ENCODE measurements at places on chromosomes 6 and 20. TPM values are rescaled to one million over a fixed set of nuclear protein-coding genes. Genes with fewer than 3 reads are reported as not detected.

The ENPP5 gene
- total RNA-seq: 10.3 TPM

The TTI1 gene
- total RNA-seq: 33.8 TPM

DNA sequence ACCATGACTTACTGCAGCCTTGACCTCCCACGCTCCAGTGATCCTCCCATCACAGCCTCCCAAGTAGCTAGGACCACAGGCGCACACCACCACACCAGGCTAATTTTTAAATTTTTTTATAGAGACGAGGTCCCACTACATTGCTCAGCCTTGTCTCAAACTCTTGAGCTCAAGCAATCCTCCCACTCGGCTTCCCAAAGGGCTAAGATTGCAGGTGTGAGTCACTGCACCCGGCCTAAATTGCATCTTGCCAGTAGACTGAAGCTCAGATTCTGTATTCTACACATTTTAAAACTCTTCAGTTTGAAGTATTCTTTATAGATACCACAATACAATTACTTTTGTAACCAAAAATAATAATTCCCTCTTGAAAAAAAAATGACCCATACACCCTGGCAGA, 11.4 kb downstream of the NUDT3 start:
- H3K4me1 ChIP-seq: peaks cover 9% of the 10 kb centered on the region
- no peaks in the 10 kb centered on the region for H3K27me3 ChIP-seq
- no peak overlapping the region for H3K27ac ChIP-seq
- H3K36me3 ChIP-seq: no peaks in the 10 kb centered on the region

DNA sequence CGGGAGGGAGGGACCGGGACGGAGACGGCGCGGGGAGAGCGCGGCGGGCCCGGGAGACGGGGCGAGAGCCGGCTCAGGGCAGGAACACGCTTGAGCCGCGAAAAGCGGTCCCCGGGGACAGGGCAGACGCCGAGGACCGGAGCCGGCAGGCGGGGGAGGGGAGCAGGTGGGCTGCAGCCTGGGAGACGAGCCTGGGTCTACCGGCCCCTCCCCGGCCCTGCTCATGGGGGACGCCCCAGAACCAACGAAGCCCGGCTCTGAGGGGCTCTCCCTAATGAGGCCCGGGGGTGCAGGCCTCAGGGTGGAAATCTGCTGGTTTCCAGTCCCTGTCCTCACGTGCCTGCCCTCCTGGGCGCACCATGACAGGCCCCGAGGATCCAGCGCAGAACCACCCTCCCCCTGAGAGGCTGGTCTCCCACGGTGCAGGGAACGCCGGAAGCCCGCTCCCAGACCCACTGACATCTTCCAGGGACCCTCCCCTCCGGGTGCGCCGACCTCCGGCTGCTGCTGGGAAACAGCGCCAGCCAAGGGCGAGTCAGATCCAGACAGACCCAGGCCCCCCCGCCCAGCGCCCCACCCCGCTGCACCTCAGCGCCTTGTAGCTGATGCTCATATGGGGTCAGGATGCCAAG, 571 bp upstream of the EEF1A2 start:
- H3K4me3 ChIP-seq: no peak overlapping the region
- H3K4me1 ChIP-seq: peaks cover 2% of the 10 kb centered on the region
- peaks cover 17% of the 10 kb centered on the region for H3K27me3 ChIP-seq
- H3K36me3 ChIP-seq: no peaks in the 10 kb centered on the region
- no peak overlapping the region for H3K27ac ChIP-seq
- no peak for DNase-seq

GRCh38 chr6:156017838-156018237, 562.2 kb upstream of the NOX3 start:
- DNase-seq: no peak
- no peak overlapping the region for H3K27ac ChIP-seq
- H3K36me3 ChIP-seq: no peaks in the 10 kb centered on the region
- H3K4me1 ChIP-seq: no peaks in the 10 kb centered on the region

GRCh38 chr20:61957961-61958715, 107.5 kb downstream of the TAF4 start:
- no peak for DNase-seq
- H3K4me1 ChIP-seq: no peaks in the 10 kb centered on the region
- no peaks in the 10 kb centered on the region for H3K36me3 ChIP-seq
- H3K27ac ChIP-seq: no peak overlapping the region
- H3K4me3 ChIP-seq: no peak overlapping the region
- no peaks in the 10 kb centered on the region for H3K27me3 ChIP-seq

DNA sequence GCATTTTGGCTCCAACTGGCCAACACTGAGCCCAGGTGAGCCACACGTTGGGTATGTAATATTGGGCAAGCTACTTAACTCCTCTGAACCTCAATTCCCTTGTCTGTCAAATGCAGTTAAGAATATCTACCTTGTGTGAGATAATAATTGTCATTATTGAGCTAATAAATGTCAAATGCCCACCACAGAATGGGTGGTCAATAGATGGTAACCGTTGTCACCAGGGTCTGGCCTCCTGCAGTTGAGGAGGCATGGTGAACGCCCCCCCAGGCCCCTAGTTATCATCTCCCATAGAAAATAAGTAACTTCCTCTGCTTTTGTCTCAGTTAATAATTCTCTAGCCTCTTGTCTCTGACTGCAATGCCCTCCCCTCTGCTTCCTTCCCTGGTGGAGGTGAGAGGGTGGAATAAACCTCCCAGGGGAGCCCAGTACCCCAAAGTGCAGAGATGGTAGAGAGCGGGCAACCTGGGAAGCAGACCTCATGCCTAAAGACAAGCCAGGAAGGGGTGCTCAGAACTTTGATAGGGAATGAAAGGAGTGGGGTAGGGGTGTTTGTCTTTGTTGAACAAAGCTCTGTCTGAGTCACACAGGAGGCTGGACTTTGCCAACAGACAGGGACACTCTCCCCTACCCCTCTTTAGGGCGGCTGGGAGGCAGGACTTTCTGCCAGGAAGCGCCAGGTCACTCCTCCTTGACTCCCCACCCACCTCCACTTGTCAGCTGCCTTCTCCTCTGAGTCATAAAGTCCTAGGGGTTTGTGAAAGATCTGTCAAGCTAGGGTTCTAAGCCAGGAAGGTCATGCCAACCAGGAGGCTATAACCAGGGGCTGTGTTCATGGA, 1.3 kb upstream of the UNC5CL start:
- no peak overlapping the region for H3K27ac ChIP-seq
- DNase-seq: no peak
- no peak overlapping the region for H3K4me3 ChIP-seq

DNA sequence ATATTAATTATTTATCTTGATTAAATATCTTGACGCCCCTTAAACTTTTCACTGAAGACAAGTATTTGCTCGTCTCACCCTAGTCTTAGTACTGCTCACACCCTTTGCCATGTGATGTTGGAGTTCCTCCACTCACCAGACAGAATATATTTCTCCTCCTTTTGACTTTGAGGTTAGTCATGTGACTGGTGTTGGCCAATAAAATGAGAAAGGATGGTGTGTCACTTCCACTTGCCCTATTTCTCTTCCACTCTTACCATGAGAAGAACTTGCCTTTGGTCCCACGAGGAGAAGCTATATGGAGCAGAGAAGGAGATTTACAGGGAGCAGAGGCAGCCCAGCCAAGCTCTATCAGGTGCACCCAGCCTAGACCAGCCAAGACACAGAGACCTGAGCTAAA, 64.9 kb upstream of the TAB2 start:
- H3K36me3 ChIP-seq: no peaks in the 10 kb centered on the region
- H3K27ac ChIP-seq: no peak overlapping the region
- DNase-seq: no peak
- peaks cover 2% of the 10 kb centered on the region for H3K4me1 ChIP-seq

DNA sequence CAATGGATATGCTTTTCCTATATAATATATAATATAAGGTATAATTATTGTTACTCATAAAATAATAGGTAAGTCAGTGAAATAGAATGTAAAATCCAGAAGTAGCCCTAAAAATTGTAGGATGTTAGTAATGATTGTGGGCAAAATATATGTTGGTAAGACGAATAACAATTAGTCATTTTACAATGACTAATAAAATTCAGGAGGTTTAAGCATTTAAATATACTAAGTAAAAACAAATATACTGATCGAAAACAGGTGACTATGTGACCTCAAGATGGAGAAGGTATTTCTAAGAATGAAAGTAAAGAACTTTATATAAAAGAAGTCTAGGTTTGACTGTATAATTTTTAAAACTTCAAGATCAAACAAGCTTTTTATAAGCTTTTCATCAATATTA, 28.9 kb downstream of the FUCA2 start:
- H3K27ac ChIP-seq: no peak overlapping the region
- no peak overlapping the region for H3K4me3 ChIP-seq
- DNase-seq: no peak
- H3K4me1 ChIP-seq: no peaks in the 10 kb centered on the region
- no peaks in the 10 kb centered on the region for H3K36me3 ChIP-seq
- no peaks in the 10 kb centered on the region for H3K27me3 ChIP-seq

GRCh38 chr6:89940225-89941027, 46.2 kb downstream of the GJA10 start:
- peaks cover 7% of the 10 kb centered on the region for H3K36me3 ChIP-seq
- H3K4me3 ChIP-seq: no peak overlapping the region
- peak; percentile 89 for DNase-seq

All from lung (tissue), 17 donors.